ENCODE measurements at places on chromosomes 12 and 14.

DNA sequence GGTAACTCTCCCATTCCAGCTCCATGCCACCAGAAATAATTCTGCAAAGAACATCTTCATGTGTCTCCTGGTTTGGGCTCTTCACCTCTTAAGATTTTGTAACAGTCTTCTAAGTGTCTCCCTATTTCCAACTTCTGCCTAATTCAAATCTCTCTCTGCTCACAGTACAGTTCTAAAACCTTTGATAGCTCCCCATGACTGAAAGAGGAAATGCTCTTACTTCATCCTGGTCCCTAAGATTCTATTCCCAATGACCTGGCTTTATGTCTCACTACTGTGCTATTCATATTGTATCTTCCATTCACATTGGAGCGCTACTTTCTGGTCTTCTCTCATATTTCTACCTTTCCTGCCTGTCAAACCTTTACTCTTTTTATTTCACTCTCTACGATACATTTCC is 1.6 kb downstream of the AMN1 start:
- DNase-seq, result no peak

- DNase-seq, result no peak
Observed at GRCh38 chr12:67457778-67458665, 188.9 kb downstream of the CAND1 start.

DNA sequence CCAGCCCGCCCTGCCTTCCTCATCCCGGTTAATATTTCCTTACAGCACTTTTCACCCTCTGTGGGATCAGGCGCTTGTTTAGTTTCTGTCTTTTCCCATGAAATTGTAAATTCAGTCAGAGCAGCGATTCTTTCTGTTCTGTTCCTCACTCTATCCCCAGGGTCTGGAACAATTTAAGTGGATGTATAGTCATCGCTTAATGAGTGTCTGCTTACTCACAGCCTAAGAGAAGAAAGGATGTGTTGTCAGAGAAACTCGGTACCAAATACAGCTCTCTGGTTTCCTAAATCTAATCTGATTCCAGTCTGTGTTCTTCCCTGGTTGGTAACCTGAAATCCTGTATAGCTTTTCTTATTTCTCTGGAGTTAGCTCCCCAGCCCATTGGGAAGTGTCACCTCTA is 44.9 kb downstream of the FOS start:
- no peak for DNase-seq

DNA sequence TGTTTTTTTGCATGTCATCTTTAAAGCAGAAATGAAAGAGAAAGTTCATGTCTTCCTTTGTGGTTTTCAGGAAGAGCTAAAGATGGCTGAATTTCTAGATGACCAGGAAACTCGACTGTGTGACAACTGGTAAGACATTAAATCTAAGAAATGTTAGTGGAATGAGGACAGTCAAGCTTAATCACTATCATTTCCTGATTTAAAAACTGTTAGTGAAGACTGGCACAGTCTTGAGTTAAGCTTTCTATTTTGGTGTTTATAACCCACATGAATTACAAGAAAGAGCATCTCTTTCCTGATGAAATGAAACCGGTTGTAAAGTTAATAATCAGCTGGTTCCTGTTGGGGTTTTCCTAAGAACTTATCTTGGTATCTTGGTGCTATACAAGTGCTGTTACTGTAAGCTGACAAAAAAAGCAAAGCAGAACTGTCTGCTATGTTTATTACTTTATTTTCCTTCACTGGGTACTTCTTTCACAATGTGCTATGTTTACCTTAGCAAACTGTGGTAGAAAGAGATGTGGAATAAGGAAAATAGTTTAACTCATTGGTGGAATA is 5.2 kb downstream of the TRAFD1 start:
- no peak for DNase-seq

GRCh38 chr12:31951939-31952338 is 7.3 kb upstream of the RESF1 start:
- no peak for DNase-seq
